ENCODE measurements at places on chromosomes 2 and 18.

- DNase-seq: no peak
These were observed 50.5 kb downstream of the CXCR4 start for GRCh38 chr2:136067459-136067858.

DNA sequence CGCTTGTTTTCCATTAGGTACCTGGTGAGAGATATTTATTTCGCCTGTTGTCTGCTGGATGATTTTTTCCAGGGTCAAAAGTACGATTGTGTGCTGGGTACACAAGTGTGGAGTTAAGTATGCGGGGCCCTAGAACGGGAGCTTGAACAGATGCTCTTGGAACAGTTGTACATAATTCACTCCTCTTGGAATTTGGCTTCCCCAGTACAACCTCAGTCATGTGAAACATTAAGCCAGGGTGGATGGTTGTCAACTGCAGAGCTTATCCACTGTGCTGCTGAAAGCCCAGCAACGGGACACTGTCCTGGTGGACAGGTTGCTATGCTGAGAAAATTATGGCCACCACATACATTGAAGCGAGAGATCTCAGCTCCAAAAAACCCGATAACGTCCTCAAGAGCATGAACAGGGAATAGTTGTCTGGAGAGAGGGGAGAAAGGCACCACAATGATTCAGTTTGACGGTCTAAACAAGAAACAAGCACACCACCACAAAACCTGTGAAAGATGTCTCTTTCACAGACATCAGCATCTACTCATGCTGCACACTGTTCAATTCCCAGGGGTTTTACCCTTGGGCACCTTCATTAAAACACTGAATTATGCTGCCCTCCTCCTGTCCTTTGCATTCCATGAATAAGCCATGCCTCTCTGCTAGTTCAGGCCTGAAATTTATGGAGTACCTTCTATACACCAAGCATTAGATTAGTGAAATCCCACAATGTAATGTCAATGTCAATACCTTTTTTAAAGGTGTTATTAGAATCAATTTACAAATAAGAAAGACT, 176.8 kb upstream of the TRIB2 start:
- DNase-seq: no peak

DNA sequence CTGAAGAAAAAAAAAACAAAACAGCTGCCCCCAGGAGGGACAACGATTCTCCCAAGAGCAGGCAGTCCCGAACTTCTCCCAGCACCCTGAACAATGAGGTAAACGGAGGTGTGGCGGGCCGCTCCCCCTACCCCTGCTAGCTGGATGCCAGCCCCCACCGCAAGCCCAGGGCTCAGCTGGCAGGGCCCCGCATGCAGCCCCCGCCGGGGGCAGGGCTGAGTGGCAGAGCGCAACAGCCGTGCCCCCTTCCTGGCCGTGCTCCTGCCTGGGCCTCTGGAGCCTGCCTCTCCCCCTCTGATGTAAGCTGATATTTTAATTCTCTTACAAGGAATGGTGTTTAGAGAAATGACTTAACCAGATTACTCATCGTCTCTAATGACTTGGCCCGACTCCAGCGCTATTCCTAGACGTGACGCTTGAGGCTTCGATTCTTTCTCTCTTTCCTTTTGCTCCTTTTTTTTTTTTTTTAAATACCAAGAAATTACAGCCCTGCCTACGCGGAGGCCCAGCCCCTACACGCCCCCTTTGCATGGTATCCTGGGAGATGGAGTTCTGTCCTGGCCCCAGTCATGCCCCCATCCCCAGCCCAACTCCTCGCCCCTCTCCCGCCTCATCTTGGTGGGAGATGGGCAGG, 4.6 kb upstream of the ARID5A start:
- peak; percentile 90 for DNase-seq

DNA sequence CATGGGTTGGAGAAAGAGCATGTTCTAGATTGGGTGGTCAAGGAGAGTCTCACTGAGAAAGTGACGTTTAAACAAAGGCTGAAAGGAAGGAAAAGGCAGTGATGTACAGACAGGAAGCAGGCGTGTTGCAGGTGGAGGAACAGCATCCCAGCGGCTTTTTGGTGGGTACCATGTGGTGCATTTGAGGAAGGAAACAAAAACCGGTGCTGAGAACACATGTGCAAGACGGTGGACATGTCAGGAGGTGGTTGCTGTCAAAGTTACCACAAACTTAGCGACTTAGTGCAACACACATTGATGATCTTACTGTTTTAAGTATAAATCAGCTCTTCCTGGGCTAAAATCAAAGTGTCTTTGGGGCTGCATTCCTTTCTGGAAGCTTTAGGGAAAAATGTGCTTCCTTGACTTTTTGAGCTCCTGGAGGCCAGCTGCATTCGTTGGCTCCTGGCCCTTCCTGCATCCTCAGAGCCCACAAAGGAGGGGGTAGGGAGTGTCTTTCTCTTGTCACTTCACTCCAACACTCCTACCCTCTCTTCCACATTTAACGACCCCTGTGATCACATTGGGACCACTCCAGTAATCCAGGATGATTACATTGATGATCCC, 380.6 kb downstream of the FBXO15 start:
- DNase-seq: no peak

- DNase-seq: no peak
These were observed 57.8 kb upstream of the ITGB6 start for GRCh38 chr2:160257743-160258491.
